Hematopoietic multipotent progenitor cell (in vitro differentiated cells): ENCODE measurements at places on chromosomes 2 and 18.

DNA sequence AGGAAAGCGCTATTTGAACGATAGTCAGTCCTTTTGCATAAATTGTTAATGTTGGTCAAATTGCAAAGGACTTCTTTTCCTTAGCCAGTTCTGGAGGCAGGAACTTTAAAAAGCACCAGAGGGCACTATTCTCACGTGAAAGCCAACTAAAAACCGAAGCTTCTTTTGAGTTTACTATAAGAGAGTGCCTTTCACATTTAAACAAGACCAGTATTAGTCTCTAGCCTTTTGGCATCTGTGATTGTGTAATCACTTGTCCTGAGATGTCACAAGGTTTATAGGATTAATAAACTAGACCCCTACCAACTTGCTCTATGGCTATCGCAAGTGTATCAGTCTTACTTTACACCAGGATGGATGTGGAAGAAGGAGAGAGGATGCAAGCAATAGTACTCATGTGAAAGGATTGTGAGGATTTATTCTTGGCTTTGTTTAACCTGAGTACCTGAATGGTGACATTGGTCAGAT lies 14.4 kb upstream of the STAT4 start:
- DNase-seq = no peak

- DNase-seq = no peak
Measured at GRCh38 chr2:5064687-5065086, 627.5 kb upstream of the SOX11 start.

DNA sequence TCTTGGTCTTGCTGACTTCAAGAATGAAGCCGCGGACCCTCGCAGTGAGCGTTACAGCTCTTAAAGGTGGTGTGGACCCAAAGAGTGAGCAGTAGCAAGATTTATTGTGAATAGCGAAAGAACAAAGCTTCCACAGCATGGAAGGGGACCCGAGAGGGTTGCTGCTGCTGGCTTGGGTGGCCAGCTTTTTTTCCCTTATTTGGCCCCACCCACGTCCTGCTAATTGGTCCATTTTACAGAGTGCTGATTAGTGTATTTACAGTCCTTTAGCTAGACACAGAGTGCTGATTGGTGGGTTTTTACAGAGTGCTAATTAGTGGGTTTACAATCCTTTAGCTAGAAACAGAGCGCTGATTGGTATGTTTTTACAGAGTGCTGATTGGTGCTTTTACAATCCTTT lies 88.0 kb upstream of the LTBP1 start:
- no peak for DNase-seq

DNA sequence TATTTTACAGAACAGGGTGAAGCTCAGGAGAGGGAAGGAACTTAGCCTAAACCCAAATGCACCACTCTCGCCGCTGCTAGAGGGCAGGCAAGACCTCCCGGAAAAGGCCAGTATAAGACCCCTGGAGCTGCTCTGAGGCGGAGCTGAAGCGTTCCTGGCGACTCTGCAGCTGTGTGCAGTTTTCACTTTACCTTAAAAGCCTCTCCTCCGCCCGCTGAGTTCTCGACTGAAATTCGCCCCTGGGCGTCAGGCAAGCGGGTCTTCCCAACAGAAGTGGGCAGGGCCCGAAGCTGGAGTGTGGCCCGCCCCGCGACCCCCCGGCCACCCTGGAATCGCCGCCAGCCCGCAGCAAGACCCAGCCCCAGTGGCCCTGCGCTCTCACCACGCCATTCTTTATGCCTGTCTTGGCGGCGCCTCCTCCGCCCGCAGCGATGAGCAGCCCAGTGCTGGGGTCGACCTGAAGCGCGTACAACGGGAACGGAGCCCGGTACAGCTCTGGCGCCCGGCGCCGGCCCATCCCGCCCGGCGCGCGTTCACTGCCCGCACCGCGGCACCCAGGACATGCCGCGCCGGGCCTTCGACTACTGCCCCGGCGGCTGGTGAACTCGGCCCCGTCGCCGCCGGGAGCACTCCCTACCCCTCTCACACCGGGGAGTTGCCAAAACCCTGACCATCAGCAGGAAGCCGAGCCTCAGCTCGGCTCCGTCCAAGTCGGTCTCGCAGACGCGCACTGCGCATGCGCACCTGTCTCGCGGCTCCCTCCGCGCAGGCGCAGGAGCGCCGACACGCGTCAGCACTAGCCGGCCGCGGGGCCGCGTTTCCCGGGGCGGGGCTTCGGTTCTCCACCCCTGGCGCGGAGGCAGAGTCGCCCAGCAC lies at the start of gene PREB:
PREB (minus strand) TSS at position 732 of the 876 bp plus-strand sequence; CDS start at position 517, 215 bp downstream.
- DNase-seq = peak; percentile 94

DNA sequence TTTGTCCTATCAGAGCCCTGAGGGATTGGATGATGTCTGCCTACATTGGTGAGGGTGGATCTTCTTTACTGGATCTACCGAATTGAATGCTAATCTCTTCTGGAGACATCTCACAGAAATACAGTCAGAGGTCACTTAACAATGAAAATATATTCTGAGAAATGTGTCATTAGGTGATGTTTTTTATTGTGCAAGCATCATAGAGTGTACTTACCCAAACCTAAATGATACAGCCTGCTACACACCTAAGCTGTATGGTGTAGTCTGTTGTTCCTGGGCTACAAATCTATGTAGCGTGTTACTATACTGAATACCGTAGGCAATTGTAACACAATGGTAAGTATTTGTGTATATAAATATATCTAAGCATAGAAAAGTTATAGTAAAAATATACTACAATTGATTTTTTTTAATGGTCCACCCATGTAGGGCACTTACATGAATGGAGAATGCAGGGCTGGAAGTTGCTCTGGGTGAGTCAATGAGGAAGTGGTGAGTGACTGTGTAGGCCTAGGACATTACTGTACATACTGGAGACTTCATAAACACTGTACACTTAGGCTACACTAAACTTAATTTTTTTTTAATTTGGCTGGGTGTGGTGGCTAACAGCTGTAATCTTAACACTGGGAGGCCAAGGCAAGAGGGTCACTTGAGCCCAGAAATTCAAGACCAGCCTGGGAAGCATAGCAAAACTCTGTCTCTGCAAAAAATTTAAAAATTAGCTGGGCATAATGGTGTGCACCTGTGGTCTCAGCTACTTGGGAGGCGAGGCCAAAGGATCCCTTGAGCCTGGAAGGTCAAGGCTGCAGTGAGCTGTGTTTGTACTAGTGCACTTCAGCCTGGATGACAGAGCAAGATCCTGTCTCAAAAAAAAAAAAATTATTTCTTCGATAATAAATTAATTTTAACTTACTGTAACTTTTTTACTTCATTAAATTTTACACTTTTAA lies 226.3 kb upstream of the UBE2E3 start:
- DNase-seq = no peak

GRCh38 chr18:28478531-28478930 lies 301.6 kb upstream of the CDH2 start:
- no peak for DNase-seq
